ENCODE measurements at places on chromosomes 4 and X.

DNA sequence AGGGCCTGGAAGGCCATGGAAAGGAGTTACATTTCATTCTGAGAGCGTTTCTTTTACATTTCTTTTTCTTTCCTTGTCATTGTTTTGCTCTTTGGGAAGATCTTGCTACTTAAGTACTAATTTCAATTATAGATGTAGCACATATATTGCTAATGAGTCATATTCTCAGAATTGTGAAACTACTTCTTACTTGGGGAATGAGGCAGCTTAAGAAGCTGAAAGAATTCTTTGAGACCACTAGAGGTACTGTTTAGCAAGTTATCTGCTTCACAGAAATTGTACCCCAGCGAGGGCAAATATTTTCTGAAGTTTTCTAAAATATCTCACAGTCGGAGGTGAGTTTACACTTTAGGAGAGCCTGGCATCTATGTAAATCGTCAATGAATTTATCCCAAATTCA, 100.6 kb downstream of the AFF2 start:
- no peak for DNase-seq

- DNase-seq: no peak
Observed at GRCh38 chr4:52248820-52249219, 197.7 kb downstream of the SPATA18 start.

- DNase-seq: no peak
Observed at GRCh38 chrX:77293331-77293995, 153.7 kb upstream of the FGF16 start.

DNA sequence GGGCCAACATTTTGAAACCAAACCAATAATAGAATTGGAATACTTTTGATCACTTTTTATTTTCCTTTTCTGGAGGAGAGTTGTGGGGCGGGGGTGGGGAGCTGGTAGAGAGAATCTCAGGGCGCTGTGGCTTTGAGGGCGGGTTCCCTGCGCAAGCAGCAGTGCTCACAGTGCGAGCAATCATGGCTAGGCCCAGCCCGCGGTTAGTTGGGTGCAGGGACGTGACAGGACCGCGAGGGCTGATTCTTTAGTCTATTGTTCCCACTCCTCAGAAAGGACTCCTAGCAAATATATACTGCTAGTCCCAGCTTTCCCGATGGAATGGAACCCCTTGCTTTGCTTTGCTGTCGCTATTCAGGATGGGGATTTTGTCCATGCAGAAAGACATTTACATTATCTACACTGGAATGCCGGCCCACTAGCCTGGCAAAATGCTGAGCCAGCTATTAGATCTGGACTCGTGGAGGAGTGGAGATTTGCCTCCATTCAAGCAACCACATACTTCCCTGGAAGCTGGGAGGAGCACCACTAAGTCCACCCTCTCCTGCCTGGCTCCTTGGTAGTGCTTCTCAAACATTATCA, 23.9 kb upstream of the APLN start:
- no peak for DNase-seq

- no peak for DNase-seq
Observed at GRCh38 chr4:186840222-186840701, 116.6 kb upstream of the FAT1 start.

DNA sequence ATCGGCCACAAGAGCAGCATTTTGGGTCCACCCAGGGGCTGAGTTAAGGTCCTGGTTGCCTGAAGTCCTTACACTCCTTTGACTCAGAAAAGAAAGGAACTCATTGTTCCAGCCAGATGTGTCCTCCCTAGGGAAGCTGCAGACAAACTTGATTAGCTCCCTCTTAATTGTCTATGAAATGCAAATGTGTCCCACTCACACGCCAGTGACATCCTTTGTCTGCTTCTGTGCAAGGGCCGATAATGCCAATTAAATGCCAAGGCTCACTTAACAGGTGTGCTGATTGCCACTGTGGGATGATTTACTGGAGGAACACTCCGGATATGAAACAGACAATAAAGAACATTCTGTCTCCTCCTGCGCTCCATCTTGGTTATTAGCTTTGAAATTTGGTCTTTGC, 332.9 kb upstream of the CPEB2 start:
- no peak for DNase-seq

DNA sequence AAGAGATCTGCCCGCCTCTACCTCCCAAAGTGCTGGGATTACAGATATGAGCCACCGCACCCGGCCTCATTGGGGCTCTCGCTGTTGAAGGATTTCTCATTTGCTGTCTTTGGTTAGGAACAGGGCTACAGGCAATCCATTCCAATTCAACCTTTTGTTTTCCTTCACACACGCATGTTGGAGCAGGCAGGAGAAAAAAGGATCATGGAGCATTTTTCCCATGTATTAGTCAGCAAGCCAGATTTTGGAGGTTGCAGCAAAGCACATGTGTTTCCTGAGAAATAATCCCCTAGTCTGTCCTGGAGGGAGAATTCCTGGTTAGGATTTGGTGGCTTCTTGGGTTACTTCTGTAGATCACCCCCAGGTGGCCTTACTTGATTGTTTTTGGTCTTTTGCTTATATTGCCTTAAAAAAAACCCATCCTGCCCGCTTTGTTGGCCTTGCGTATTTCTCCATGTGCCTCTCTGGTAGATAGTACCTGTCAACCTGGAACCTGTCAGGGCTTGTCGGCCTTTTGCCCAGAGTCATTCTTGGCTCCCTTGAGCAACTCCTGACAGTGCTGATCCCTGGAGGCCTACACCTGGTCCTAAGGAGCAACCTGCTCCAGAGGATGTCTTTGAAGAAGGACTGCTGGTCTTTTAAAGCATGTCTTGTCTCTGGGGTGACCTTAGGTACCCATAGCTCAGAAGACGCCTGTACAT, 82.4 kb upstream of the CLCN4 start:
- DNase-seq: no peak

DNA sequence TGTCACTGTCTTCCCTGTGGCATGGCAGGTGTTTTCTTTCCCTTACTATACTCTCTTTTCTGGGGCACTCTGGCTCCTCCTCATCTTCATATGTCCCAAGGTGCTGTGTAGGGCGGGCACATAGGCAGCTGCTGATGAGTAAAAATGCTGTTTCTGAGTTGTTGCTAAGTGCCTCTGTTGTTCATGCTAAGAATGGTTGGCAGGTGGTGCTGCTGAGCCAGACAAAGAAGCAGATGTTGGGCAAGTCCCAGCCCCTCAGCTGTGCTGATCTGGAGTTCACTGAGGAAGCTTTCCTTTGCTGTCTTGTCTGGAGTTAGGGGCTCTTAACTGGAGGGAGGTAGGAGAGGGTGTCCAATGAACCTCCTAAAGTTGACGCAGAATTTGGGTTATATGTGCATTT, 40.6 kb downstream of the HADH start:
- DNase-seq: peak; percentile 68

DNA sequence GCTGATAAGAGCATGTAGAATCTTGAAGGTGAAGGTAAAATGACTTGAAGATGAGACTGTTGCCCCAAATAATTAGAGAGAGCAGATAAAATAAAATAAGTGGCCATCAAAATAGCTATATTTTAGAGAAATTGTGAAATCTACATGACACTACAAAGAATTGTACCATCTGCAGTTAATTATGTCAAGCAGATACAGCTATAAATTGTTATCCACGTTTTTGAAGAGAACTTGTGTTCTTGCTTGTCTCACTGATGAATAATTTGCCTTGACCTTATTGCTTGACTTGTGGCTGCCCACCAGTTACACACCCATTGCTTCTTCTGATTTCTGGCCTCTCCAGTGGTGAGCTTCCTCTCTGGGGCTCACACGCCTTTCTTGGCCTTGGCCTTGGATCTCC, 75.8 kb upstream of the TNIP3 start:
- DNase-seq: no peak

DNA sequence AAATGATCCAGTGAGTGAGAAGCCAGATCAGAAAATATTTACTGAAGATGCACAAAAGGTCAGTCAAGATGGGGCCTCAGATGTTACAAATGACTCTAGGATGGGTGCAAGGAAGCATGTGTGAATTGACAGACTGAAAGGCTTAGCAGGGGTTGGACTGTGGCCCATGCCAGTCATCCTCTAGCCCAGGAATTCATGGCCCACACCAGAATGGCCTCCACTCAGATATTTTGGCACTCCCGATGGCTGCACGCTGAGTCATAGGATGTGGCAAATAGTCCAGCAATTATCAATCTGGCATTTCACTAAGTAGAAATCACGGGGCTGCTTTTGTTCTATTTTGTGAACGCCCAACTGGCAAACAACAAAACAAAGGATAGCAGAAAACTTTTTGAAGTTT, 406.5 kb downstream of the IQCM start:
- no peak for DNase-seq

DNA sequence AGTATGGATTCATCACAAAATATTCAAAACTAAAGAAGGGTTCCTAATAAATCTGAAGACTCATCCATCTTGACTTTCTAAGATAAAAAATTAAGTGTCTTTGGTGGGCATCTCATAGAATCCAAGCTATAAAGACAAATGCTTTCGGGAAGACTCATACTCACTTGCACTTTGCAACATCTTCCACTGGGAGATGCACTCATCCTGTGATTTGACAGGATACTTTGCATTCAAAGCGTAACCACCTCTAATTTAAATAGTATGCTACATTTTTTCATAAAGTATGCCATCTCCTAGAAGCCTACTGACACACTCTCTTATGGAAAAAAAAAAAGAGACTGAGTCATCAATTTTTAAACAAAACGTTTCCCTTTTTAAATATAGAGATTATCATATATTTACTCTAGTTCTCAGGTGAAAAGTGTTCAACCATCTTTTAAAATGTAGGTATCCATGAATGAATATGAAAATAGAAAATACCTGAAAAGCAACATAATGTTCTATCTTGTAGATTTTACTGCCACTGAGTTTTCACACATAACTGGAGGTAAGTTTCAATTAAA, 119.6 kb downstream of the KLHL13 start:
- no peak for DNase-seq

GRCh38 chr4:93747220-93747619, 81.3 kb upstream of the ATOH1 start:
- no peak for DNase-seq

DNA sequence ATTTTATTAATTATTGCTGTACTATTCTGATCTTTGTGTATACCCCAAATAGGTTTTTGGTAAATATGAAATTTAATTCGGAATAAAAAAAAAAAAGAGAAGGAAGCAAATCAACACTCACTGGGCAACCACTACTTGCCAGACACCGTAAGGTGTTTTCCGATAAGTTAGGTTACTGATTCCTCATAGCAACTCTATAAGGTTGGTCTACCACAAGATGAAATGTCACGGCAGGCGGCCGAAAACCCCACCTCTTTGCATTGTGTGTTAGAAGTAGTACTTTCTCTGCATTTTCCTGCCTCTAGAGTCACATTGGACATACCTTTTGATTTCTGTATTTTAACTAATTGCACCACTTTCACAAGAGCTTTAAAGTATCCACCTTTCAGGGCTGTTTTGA, 44.5 kb upstream of the RASGEF1B start:
- no peak for DNase-seq

DNA sequence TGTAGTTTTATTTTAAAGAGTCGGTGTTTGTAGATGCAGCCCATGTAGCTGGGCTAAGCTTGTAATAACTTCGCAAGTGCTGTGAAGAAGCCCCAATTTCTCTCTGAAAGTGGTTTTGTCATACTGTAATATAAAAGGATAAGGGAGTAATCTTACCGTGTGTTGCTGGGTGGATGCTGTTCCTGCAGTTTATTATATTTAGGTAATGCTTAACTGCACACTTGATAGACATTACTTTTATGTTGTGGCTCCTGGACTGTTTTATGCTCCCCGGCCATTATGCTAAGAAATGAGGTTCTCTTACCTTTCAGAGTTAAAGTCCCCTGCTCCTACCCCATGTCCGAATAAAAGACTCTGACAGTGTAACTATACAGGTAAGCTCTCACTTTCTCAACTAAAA, 789.4 kb downstream of the RPA4 start:
- no peak for DNase-seq

All from stimulated activated CD4-positive, alpha-beta T cell treated with anti-CD3 and anti-CD28 coated beads, Interleukin-4, amount 100 ng/mL, for 48 hours (primary cell).